ENCODE measurements at places on chromosomes 16 and 17.

DNA sequence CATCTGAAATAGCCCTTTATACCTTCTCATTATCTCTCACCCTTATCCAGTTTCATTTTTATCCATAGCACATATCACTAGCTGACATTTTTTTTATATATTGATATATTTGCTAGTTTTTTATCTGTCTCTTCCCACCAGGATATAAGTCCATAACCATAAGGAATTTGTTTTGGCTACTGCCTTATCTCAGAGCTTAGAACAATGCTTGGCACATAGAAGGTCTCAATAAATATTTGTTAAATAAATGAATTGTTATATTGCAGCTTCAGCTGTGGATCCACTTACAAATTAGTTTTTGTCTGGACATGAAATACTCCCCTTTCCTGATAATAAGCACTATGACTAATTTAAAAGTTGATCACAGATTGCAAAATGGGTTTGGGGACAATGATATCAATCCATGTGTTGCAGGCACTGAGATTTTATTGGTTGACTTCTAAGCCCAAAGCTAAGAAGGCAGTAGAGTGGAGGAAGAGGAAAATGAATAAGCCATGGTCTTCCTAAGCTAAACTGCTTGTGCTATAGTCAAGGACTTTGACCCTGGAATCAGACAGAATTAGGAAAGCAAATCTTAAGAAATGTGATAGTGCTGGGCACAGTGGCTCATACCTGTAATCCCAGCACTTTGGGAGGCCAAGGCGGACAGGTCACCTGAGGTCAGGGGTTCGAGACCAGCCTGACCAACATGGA lies 31.9 kb upstream of the YPEL2 start:
- no peak for DNase-seq

GRCh38 chr17:49183341-49183740 lies 27.0 kb downstream of the GNGT2 start:
- DNase-seq, result no peak

DNA sequence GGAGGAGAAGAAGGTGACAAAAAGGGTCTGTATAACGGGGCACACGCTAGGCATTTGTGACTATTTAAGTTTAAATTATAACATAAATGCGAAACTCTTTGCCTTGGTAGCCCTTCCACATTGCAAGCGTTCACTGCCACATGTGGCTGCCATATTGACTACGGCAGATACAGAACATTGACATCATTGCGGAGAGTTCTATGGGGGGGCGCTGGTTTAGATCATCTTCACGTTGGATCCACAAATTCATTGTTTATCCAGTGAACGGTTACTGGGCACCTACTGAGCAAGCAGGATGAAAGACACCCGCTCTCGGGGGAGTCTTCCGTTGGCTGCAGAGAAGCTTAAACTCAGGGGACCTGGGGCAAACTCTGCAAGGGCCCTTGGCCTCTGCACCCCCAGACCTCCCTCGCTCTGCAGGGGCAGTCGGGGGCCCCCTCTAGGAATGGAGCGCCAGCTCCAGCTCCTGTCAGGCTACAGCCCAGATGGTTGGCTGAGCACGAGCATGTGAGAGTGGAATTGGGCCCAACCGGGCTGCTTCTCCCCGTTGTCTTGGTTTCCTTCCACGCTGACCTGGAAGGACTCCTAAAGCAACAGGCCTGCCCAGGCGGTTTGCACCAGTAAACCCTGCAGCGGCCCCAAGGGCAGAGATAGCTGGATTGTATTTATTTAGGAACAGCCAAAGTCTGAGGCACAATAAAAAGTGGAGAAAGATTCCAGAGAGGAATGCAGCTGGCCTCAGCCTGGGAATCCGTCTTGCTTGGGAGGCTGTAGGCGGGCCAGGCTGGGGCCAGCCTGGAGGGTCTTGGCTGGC lies 172.2 kb downstream of the SEC14L1 start:
- DNase-seq, result peak; percentile 86

DNA sequence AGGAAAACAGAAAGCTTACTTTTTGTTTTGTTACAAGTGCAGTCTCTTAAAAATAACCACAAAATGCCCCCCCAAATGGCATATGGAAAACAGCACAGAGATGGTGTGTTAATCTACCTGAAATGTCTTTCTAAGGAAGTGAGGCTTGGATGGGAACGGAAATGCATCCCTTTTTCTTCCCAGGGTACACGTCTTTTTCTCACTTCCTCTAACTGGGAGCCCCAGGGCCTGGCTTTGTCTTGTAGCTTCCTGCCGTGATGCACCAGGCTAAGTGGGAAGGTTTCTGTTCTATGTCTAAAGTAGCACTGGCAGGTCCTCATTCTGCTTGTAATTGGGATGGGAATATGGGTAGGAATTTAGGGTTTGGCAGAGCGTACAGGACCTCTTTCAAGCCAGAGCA lies 52.5 kb upstream of the CACNG3 start:
- no peak for DNase-seq

DNA sequence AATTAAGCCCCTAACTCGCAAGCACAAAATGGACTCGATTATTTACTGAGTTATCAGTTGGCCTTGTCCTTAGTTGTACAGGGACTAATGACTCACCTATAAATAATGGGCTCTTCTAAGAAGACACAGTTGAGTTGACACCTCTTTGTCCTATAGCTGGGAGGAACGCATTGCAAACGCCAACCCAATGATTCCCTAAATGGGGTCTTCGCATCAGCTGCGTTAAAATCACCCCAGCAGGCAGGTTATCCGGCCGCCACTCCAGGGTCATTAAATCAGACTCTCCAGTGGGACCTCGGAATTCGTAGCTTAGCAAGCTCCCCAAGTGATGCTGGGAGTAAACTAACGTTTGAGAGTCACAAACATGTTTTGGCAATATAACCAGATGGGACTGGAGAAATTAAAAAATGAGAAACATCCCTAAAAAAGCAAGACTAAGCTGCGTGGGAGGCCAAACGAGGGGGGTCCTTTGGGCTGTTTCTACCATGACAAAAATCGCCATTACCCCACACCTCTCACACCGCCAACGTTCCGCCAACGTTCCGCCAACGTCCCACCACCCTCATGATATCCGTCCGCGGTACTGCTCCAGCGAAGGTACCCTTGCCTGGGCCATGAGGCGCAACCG lies 932 bp upstream of the NFE2L1 start:
- no peak for DNase-seq

DNA sequence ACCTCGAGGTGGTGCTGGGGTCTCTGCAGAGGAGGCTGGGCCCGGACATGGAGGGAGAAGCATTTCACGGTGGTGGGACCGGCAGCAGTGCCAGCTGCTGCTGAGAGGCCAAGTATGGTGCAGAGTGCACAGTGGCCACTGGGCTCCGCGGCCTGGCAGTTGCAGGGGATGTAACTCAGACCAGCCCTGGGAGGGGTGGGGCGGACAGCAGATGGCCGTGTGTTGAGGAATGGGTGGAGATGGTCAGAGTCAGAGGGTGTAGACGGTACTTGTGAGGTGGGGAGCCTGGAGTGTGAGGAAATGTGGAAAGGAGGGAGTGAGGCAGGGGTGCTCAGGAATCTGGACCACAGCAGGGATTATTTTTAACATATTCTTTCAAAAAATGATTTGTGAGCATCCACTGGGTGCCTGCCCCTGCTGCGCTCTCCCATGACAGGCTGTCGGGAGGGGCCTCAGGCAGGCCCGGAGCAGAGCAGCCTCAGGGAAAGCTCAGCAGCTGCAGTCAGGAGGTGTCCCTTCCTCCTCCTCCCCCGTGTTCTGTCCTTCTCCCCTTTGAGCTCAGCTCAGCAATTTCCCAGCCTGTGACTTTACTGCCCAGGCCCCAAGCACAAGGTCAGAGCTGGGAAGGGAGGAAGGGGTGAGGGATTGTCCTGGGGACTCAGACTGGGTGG lies 113.1 kb downstream of the RAP1GAP2 start:
- no peak for DNase-seq

- DNase-seq, result no peak
Observed at GRCh38 chr16:60776281-60776680, 1260.0 kb downstream of the CDH8 start.

Measured in muscle of arm (tissue), 14 donors.